ENCODE measurements at places on chromosomes 4 and X.

GRCh38 chr4:15390494-15390893, 37.3 kb upstream of the C1QTNF7 start:
- no peak overlapping the region for H3K27ac ChIP-seq
- no peak overlapping the region for H3K4me3 ChIP-seq
- DNase-seq, result no peak
- no peaks in the 10 kb centered on the region for H3K36me3 ChIP-seq

GRCh38 chr4:153223427-153223801, 19.2 kb downstream of the TRIM2 start:
- H3K27ac ChIP-seq, result no peak overlapping the region
- H3K36me3 ChIP-seq, result no peaks in the 10 kb centered on the region
- no peak overlapping the region for H3K4me3 ChIP-seq
- H3K27me3 ChIP-seq, result no peaks in the 10 kb centered on the region

DNA sequence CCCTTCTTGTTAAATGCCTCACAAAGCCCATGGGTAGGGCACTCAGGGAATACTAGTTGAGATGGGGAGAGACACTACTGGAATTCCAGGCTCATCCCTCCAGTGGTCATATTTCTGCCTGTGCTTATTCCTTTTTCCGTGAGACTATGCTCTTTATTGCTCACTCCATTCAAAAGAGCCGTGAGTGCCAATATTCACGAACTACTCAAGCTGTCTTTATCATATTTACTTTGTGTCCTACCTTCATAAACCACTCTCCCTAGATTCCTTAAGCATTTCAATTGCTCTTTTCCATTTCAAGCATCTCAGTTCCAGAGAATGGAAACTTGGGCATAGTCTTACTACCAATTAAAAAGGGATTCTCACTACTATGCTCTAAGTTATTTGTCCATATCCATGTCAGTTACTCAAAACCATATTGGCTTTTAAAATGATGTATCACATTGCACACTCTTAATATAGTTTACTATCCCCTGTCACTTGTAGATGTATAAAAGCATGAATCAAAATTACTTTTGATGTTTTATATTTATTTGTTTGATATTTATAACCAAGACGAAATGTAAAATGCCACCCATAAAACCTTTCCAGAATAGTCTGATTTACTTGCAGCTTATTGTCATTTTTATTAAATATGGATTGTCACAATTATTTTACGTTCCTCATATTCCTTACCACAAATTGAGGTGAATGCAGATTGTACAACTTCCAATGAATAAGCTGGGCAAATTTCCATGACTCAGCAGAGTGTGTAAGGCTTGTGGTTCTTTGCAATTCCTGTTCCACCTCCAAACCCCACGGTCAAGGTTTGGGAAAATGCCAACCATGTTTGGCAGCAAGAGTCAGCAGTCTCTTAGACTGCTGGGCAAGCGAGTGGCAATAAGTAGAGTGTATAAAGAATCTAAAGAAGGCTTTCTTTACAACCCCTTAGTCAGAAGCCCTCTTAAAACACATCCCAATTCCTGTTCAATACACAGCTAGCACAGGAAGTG, 24.4 kb downstream of the ENOX2 start:
- no peak overlapping the region for H3K4me3 ChIP-seq
- DNase-seq, result no peak
- no peak overlapping the region for H3K27ac ChIP-seq
- H3K4me1 ChIP-seq, result no peaks in the 10 kb centered on the region
- no peaks in the 10 kb centered on the region for H3K36me3 ChIP-seq

DNA sequence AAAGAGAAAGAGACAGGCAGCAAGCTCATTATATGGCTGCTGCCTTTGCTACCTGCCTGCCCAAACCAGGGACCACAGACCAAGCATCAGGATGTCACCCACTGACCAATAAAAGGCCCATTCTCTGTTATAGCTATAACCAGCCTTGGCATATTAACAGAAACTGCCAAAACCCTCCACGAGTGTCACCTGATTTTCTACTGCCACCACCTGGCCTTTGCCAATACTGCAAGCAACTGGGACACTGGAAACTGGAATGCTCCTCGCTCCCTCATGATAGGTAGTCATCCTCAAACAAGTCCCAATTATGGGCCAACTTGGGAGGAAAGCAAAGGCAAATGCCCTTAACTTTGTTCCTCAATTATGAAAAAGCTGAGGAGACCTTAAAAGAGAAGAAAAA, 76.0 kb downstream of the SPIN4 start:
- H3K4me3 ChIP-seq, result no peak overlapping the region
- peak; percentile 78 for DNase-seq
- H3K27ac ChIP-seq, result no peak overlapping the region
- no peaks in the 10 kb centered on the region for H3K36me3 ChIP-seq
- H3K4me1 ChIP-seq, result no peaks in the 10 kb centered on the region

- H3K4me1 ChIP-seq, result no peaks in the 10 kb centered on the region
- H3K27me3 ChIP-seq, result no peaks in the 10 kb centered on the region
- H3K4me3 ChIP-seq, result no peak overlapping the region
- H3K36me3 ChIP-seq, result no peaks in the 10 kb centered on the region
- DNase-seq, result no peak
Measured at GRCh38 chr4:64584125-64584524, 174.9 kb upstream of the TECRL start.

DNA sequence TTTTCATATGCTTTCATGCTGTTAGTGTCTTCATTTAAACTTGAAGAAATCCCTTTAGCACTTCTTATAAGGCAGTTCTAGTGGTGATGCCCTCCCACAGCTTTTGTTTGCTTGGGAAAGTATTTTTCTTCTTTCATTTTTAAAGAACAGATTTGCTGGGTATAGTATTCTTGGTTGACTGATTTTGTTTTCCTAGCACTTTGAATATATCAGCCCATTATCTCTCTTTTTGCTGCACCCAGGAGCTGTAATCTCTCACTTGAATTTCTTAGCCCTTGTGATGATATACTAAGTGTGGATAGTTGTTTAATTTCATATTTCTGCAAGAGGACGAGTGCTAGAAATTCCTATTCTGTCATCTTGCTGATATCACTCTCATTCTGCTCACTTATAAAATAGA, 283.7 kb downstream of the GPAT3 start:
- H3K27ac ChIP-seq, result no peak overlapping the region
- no peaks in the 10 kb centered on the region for H3K27me3 ChIP-seq
- H3K4me1 ChIP-seq, result no peaks in the 10 kb centered on the region
- no peak overlapping the region for H3K4me3 ChIP-seq
- H3K36me3 ChIP-seq, result no peaks in the 10 kb centered on the region

DNA sequence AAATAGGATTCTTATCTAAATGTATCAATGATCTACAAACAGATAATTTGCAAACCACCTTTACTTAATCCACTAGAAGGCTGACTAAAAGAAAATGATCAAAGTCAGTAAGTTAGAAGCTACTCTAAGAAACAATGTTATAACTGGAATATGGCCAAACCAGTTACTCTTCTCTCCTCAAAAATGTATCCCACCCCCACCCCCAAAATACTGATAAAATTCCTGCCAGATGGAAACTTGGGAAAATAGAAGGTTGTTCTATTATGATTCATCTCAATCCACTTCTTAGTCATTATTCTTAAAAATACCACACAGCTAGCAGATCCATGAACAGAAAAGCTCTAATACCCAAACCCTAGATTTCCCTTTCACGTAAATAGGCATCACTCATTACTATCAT, 206.4 kb downstream of the KLHL13 start:
- H3K4me3 ChIP-seq, result no peak overlapping the region
- DNase-seq, result no peak
- H3K4me1 ChIP-seq, result no peaks in the 10 kb centered on the region
- no peaks in the 10 kb centered on the region for H3K36me3 ChIP-seq

DNA sequence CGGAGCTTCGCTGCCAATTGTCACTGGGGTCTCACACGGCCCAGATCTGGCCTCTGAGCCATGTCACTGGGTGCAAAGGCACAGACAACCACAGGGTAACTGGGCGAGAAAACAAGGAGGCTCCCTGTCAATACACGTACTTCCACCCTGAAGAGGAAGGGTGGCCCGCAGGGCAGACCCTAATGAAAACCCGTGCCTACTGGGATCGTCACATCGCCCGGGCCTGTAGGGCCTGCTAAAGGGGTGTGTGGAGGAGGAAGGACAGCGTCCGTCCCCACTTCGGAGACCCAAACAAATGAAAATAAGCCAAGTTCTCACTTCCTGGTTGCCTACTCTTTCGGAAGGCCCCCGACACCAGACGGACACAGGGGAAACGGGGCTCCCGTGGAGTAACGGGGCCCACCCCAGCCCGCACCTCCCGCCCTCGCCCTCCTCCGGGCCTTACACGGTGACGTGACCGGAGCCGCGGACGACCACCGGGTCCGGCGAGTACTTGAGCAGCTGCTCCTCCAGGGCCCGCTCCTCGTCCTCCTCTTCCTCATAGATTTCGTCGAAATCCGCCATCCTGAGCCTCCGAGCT, 578 bp downstream of the CHIC2 start:
- H3K27me3 ChIP-seq, result no peaks in the 10 kb centered on the region
- peaks cover 36% of the 10 kb centered on the region for H3K36me3 ChIP-seq
- peaks cover 61% of the 10 kb centered on the region for H3K4me1 ChIP-seq
- peak overlapping the region; percentile 90 for H3K27ac ChIP-seq

DNA sequence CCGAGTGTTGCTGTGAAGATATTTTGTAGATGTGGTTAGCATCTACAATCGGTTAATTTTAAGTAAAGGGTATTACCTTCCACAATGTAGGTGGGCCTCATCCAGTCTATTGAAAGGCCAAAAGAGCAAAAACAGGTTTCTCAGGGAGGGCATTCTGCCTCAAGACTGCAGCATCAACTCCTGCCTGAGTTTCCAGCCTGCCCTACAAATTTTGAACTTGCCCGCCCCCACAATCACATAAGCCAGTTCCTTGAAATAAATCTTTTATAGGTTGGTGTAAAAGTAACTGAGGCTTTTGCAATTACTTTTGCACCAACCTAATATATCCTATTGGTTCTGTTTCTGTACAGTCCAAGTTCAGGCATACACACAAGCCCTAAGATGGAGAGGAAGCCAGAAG, 22.1 kb upstream of the PI4K2B start:
- no peaks in the 10 kb centered on the region for H3K27me3 ChIP-seq
- H3K36me3 ChIP-seq, result no peaks in the 10 kb centered on the region
- no peak for DNase-seq
- H3K27ac ChIP-seq, result no peak overlapping the region
- no peak overlapping the region for H3K4me3 ChIP-seq

DNA sequence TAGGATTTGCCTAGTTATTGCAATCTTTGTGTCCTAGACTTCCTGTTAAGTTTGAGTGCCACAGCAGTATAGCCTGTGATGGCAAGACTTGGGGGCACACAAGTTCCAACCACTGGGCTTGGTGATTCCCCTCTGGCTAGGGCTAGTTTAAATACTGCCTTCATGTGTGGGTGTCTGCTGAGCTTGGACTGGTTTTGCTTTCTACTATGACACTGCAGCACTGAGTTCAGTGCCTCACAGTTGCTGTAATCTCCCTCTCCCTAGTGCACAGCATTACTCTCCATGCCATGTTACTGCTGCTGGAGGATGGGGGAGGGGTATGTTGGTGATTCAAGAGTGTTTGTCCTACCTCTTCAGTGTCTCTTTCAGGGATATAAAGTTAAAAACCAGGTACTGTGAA, 379.6 kb downstream of the IL15 start:
- H3K27me3 ChIP-seq, result no peaks in the 10 kb centered on the region
- H3K4me3 ChIP-seq, result no peak overlapping the region
- no peak for DNase-seq
- no peaks in the 10 kb centered on the region for H3K36me3 ChIP-seq

DNA sequence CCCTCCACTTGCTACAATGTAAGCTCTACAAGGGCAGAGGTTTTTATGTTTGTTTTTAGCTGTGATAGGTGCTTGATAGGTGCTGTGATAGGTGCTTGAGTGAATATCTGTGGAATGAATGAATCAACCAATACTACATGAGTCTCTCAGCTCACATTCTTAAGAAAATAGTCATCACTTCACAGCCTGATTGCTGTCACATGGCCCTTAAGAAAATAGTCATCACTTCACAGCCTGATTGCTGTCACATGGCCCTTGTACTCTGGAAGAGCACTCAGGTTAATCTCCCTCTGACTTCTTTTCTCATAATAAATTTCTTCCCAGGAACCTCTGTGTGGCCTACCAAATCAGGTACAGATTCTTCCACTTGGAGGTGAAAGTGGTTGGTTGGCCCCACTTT, 335.2 kb downstream of the TENM3 start:
- H3K27me3 ChIP-seq, result no peaks in the 10 kb centered on the region
- H3K36me3 ChIP-seq, result no peaks in the 10 kb centered on the region
- no peak overlapping the region for H3K27ac ChIP-seq

DNA sequence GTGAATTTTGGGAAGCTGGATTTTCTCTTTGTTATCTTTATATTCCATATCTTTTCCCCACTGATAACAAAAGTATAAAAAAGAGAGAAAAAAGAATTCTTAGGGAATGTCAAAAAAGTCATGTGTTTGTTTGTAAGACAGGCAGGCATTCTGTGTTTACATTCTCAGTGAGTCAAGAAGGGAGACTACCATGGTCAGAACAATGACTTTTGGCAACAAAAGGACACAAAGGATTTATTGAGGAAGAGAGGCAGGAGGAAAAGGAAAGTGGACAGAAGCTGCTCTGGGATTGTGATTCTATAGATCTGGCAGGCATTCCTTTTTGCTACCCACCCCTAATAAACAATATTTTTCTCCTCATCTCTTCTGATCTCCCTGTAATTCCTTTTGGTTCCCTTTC, 5.9 kb upstream of the ANK2 start:
- H3K4me3 ChIP-seq, result no peak overlapping the region
- no peak overlapping the region for H3K27ac ChIP-seq
- H3K36me3 ChIP-seq, result no peaks in the 10 kb centered on the region
- DNase-seq, result no peak
- 0 out of 2 replicates have a peak, but pooled peaks cover 3% of the 10 kb centered on the region for H3K27me3 ChIP-seq
- H3K4me1 ChIP-seq, result no peaks in the 10 kb centered on the region

GRCh38 chrX:148416142-148416541, 84.3 kb upstream of the AFF2 start:
- no peak overlapping the region for H3K27ac ChIP-seq
- H3K27me3 ChIP-seq, result no peaks in the 10 kb centered on the region
- DNase-seq, result peak; percentile 61
